ENCODE measurements at places on chromosomes 1 and 21.

- DNase-seq = no peak
Measured at GRCh38 chr1:247347477-247348222, 16.0 kb upstream of the ZNF496 start.

- DNase-seq = no peak
Measured at GRCh38 chr1:155077758-155078445, 735 bp upstream of the EFNA3 start.

DNA sequence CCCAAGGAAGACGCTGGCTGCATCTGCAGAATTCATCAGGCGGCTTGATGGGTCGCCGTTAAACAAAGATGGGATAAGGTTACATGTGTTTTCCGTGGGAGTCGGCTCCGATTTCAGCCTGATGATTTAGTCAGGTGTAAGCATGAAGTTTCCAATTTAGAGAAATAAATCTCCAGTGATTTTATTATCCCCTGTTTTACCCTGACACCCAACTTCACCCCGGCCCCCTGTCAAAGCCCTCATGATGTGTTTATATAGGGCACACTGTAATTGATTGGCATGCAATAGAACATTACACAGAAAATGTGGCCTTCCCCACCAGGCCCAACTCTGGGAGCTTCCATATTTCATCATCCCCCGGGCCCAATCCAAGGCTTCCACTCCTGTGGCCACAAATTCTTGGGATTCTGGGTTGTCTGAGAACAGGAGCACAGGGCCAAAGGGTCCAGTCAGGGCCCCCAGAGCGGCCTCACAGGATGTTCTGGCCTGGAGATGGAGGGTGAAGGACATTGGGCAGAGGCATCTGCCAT, 72.5 kb downstream of the FOXD2 start:
- DNase-seq = no peak

GRCh38 chr1:54016343-54017282, 1.4 kb downstream of the LDLRAD1 start:
- DNase-seq = peak; percentile 5

GRCh38 chr1:64082459-64082858, 121.0 kb upstream of the UBE2U start:
- DNase-seq = no peak

DNA sequence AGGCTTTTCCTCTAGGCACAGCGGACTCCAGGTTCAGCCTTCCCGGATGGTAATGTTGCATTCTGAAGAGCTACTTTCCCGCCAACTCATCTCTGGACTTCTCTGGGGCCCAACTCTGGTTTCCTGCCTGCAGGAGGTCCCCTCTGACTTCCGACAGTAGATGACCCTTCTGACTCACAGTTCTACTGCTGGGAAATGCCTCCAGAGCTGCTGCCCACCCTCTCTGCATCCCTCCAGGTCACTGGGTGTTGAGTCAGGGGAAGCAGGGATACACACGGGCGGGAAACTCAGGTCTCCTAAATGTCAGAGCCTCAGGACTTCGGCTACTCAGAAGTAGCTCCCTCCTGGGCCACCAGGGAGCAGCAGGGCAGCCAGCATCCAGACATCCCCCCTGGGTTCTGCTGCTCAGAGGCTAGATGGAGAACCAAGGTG, 2.1 kb upstream of the KIF21B start:
- peak; percentile 69 for DNase-seq

GRCh38 chr1:55928576-55928975, 650.8 kb downstream of the PLPP3 start:
- DNase-seq = no peak

- no peak for DNase-seq
Measured at GRCh38 chr1:219271818-219272535, 98.3 kb downstream of the LYPLAL1 start.

DNA sequence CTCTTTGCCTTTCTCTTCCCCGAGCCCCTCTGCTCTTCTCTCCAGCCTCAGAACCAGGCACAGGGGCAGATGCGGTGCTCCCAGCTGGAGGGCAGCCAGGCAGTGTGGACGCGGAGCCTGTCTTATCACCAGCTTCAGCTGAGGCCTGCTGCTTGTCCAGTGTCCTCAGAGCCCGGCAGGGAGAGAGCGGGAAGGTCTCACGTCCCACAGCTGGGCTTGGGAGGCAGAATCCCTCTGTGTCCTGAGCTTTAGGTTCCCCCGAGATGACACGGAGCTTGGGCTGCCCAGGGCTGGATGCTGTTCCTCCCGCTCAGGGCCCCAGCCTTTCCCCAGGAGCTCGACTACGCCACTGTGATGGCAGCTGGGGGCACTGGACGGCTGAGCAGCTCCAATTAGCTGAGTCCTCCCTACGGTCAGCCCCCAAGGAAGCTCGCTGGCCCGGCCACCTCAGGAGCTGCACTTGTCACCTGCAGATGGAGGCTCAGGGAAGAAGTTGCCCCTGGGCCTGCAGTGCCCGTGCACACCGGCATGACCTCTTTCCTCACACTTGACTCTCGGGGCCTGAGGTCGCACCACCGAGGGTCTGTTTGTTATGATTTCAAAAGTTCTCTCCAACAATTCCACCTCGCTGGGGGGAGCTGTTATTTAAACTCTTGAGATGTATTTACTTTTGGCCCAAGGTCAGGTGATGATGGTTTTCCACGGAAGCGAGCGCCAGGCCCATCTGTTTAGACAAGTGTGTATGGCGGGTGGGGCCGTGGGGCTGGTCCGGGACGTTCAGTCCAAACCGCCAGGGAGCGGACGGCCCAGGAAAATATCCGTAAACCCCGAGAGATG, 127.3 kb downstream of the SIK1 start:
- DNase-seq = no peak

GRCh38 chr1:14961661-14962267, 191.8 kb upstream of the TMEM51 start:
- no peak for DNase-seq

DNA sequence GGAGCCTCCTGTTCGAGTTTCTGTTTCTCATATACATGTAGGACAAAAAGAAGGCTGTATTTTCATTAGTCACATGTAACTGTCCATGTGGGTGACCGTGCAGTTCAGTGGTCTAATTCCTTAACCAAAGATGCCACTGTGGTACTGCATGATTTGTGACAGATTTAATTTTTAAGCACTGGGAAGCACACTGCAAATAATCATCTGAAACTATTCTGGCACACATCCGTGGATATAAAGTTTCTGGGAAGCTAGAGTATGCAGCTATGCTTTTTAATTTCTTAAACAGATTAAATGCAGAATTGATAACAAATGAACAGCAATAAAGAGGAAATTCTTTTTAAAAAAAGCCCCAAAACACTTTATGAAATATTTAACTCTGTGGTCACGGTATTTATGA, 254.8 kb downstream of the LMO4 start:
- DNase-seq = no peak

DNA sequence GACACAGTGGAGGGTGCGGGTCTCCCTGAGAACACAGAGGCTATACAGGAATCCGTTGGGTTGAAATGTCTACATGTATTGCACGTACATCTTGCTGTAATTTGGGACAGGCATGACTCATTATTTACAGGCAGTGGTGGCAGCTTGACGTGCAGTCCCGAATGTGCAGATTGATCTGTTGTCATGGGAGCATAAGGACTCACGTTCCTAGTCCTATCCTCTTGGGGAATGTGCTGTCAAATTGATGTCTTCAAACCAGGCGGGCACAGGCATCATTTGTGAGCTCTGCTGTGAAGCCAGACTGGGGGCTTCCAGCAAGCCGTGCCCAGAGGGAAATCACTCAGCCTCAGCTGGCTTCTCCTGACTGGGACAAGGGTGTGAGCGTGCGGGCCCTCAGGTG, 40.5 kb downstream of the S100B start:
- DNase-seq = no peak

DNA sequence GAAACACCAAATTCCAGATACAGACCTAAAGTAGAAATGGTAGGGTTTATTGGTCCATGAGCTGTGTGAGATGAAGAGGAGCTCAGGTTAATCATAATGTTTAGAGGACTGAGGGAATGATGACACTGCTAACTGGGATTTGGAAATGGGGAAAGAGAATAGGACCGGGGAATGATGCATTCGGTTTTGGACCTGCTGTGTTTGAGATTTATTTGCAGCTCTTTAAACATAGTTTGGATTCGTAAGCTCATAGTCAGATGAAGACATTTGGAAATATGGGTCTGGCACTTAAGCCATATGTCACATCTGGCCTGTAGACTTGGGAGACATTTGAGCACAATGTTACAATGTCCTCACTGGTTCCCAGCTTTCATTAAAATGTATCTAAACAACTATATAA, 127.9 kb upstream of the DUSP10 start:
- no peak for DNase-seq

- no peak for DNase-seq
Measured at GRCh38 chr21:33700491-33700890, 58.2 kb downstream of the ITSN1 start.
